Activated CD4-positive, alpha-beta memory T cell treated with anti-CD3 and anti-CD28 coated beads, Interleukin-2, amount 10 ng/mL, durations not matched to agents 7 days and 5 days (primary cell): ENCODE measurements at places on chromosomes 7 and 10. TPM values are rescaled to one million over a fixed set of nuclear protein-coding genes. Genes with fewer than 3 reads are reported as not detected.

Gene SLC13A4
- total RNA-seq: not detected

Gene GIMAP2
- total RNA-seq: 113 TPM

Gene TMEM270
- total RNA-seq: not detected

Gene FGFBP3
- 1.3 TPM for total RNA-seq

Gene NME8
- total RNA-seq: not detected

Gene GNAI1
- not detected for total RNA-seq

Gene PLXDC2
- not detected for total RNA-seq

DNA sequence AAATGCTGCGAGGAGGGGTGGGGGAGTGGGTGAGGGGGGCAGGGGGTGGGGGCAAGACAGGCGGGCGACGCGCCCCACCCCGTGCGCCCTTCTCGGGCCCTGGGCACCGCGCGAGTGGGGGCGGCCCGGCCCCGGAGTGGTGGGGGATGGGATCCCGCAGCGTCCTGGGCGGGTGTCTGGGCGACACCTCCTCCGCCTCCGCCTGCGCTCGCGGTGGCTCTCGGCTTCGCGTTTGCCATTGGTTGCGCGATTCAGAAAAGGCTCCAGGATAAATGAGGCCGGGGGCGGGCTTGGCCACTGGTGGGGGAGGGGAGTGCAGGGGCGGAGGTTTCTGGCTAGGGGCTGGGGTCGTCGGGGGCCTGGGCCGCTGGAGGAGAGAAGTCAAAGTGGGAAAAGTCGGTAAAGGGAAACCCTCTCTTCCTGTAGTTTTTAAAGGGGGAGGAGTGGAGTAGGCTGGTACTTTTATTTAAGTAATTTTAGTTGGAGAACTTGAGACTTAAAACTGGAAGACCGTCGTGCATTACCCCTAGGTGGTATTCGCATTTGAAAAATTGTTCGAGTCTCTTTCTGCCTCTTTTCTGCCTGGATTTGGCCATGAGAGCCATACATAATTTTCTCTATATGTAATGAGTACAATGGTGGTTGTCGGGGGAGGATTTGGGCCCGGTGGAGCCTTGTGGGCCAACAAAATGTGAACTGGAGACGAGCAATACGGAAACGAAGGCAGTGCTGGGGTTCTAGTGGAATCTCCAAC is 992 bp upstream of the IGF2BP3 start:
- peak; percentile 62 for DNase-seq

- DNase-seq: no peak
These were observed 31.6 kb downstream of the TRIM8 start for GRCh38 chr10:102675666-102676533.

- no peak for DNase-seq
These were observed 39.4 kb downstream of the AOC1 start for GRCh38 chr7:150891740-150892139.

DNA sequence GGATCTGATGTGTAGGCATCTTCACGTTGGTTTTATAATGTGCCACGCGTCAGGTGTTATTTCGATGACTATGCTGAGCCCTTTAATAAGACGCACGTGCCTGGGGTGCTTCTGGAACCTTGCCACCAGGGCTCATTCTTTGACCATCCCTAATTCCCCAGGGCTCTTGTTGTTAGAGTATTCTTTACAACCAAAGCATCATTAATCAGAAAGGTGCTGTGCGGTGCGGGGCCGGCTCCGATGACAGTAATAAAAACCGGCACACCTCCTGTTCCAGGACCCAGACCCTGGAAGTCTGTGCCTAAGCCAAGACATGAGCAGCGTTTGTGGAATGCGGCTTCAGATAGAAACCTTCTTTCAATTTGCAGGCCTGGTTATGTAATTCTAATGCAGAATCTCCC is 58.4 kb downstream of the MGMT start:
- no peak for DNase-seq

GRCh38 chr7:421136-421991 is 98.3 kb downstream of the PDGFA start:
- no peak for DNase-seq

DNA sequence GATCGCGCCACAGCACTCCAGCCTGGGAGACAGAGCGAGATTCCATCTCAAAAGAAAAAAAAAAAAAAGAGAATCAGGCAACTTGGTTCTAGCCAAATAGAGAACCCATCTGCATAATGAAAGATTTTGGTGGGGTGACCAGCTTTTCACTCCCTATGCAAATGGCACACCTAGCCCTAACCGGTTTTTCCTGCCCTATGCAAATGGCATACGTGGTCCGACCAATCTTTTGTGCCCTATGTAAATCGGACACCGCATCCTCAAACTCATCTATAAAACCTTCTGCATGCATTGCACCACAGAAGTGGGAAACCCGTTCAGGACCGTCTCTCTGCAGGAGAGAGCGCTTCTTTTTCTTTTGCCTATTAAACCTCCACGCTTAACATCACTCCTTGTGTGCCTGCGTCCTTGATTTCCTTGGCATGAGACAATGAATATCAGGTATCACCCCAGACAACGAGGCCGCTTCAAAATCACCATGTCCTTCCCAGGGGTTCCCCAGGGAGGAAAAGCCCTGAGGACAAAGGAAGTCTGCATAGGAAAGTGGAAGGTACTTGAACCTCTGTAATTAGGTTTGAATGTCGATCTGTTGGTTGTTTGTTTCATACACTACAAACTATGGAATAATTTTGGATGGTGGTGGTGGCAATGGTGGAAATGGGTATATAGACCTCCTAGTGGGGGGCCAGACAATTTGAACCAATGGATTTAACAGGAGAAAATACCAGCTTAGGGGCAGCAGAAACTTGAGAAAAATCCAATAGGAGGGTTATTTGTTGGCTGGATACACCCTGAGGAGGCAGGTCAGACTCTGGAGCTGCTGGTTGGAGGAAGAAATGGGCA is 396.2 kb downstream of the TYW1 start:
- DNase-seq: no peak

DNA sequence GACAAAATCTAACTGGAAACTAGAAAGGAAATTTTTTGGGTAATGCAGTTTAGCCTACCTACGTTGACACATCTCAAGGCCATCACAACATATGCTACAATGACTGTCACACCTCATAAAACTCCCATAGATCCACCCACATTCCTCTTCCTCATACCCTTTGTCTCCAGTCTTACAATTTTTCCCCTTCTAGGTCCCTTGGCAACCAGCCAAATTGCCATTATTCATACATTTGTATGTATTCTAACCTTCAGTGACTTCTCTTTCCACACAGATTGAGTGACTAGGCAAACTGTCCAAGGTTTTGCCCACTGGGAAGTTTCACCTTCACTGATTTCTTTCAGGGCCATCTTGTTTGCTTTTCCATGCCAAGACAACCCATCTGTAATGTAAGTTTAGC is 100.5 kb upstream of the TPK1 start:
- no peak for DNase-seq

DNA sequence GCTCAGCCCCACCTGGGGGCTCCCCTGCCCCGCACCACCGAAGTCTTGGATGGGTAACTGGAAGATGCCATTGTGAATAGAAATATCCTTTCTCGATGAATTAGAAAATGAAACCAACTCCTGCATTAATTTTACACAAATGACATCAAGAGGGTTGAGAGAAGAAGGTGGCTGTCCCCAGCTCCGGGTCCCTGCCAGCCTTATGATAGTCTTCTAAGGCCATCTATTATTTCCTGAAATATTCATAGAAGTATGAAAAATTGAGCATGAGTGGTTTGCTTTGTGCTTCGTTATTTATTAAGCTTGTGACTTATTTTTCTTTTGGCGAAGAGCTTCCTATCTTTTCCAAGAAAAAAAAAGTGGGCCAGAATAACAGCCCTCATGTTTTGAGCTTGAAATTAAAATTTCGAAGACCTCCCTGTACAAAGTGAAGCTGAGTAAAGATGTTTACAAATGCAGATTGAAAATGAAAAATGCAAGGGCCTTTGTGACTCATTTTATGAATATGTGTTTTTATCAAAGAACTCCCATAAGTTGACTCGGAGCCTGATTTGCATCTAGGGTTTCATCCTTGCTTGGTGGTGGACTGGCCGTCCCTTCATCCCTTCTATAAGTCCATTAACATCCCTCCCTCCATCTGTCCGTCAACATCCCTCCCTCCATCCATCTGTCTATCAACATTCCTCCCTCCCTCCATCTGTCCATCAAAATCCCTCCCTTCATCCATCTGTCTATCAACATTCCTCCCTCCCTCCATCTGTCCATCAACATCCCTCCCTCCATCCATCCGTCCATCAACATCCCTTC is 20.5 kb upstream of the CFAP46 start:
- DNase-seq: no peak

- DNase-seq: no peak
These were observed 384.2 kb upstream of the LRGUK start for GRCh38 chr7:133742709-133743538.

- DNase-seq: no peak
These were observed 86.2 kb downstream of the HIBADH start for GRCh38 chr7:27576360-27576944.

DNA sequence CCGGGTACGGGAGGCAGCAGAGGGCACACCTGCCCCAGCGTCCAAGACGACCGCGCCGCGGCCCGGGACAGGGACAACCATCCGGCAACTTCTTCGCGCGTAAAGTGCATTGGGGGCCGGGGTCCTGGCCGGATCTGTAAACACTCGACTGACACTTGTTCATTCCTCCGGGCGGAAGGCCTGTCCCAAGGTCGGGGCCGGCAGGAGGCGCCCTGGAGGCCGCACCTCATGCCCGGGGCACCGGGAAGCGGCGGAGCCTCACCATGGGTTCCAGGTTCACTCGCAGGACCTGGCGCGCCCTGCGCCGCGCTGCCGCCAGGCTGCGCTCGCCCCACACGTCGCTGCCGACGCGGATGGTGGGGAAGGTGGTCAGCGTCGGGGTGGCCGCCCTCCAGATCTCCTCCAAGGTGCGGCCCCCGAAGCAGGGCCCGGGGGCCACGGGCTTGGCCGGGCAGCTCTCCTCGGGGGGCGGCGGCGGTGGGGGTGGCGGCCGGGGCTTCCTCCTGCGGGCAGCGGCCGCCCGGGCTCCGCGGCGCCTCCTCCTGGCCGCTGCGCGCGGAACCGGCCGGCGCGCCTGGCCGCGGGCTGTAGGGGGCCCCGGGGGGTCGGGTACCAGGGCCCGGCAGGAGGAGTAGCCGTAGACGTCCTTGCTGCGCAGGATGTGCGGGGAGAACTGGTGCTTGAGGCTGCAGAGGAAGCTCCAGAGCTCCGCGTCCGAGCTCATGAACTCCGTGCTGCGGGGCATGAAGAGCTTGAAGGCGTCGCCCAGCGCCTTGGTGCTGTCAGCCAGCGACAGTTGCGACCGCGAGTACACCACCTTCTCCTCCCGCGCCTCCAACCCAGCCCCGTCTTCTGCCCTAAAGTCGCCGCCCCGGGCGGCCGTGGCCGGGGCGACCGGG is 746 bp downstream of the CCDC71L start:
- DNase-seq: peak; percentile 86

GRCh38 chr10:25226775-25227682 is 52.2 kb downstream of the GPR158 start:
- peak; percentile 17 for DNase-seq
